WTC11 (cell line): ENCODE measurements at places on chromosomes 12 and 14. TPM values are rescaled to one million over a fixed set of nuclear protein-coding genes. Genes with fewer than 3 reads are reported as not detected.

DNA sequence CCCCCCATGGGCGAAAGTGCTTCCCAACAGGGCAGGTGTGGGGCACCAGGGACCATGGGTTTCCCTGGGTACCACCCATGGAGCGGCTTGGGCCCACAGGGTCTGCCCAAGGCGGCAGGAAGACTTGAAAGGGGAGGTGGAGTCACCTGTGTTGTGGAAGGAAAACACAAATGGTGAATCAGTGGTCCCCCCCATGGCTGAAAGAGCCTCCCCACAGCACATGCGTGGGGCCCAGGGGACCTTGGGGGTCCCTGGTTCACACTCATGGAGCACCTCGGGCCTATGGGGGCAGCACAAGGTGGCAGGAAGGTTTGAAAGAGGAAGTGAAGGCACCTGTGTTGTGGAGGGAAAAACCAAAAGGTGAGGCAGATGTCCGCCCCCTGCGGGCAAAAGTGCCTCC lies 581.9 kb downstream of the ALG10 start:
- DNase-seq = no peak

DNA sequence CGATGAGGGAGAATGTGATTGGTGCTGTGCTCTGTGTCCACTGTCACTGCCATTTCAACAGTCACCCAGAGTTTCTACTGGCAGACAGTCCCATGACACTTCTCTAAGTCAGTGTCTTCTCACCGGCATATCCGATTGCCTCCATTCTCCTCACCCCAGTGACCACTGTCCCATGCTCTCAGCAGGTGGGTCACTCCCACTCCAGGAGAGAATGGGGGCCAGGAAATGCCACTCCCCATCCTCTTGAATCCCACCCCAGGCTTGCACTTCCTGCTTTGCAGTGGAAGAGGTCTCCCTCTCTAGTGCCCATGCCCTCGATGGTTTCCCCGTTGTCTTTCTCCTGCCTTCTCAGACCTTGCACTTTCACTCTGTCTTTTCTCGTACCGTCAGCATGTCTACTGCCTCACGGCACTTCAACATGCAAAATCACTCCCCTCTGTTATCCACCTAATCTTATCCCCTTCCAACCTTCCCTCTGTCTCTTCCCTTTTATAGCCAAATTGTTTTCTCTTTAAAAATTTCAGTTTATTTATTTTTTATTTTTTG lies 2.2 kb upstream of the EP400 start:
- DNase-seq = no peak

Gene DNAJC22
- total RNA-seq = 0.14 to 0.24 TPM (median 0.23 TPM) in 3 replicates

Gene PSME1
- total RNA-seq = 76.8 to 99.1 TPM (median 98.8 TPM) in 3 replicates

GRCh38 chr12:44459569-44459968 lies 416.5 kb downstream of the NELL2 start:
- no peak for DNase-seq
